ENCODE measurements at places on chromosomes 7 and 10.

GRCh38 chr7:74010407-74010806 is 17.6 kb upstream of the ELN start:
- no peak for DNase-seq

- DNase-seq, result no peak
These were observed 456.1 kb upstream of the FOXK1 start for GRCh38 chr7:4225881-4226523.

- no peak for DNase-seq
These were observed 189.9 kb upstream of the LYZL1 start for GRCh38 chr10:29099001-29099400.

GRCh38 chr7:134029-134428 is 58.3 kb upstream of the FAM20C start:
- no peak for DNase-seq

DNA sequence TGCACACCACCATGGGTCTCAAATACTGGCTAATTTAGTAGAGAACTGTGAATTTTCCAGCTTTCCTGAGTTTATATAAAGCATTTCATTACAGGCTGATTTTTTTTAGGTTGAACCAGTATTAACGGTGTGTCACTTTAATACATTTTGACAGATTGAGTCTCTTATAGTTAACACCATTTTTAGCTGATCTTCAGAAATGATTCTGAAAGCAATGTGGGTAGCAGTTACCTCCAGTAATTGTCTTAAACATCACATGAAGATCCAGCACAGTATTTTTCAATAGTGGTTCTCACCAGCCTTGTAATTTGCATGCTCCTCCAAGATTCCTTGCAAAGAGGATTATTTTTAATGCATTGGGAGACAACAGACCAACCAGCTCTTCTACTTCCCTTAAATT is 693.6 kb downstream of the PHTF2 start:
- DNase-seq, result no peak

- DNase-seq, result no peak
These were observed 248.1 kb downstream of the EMX2 start for GRCh38 chr10:117790621-117791020.

DNA sequence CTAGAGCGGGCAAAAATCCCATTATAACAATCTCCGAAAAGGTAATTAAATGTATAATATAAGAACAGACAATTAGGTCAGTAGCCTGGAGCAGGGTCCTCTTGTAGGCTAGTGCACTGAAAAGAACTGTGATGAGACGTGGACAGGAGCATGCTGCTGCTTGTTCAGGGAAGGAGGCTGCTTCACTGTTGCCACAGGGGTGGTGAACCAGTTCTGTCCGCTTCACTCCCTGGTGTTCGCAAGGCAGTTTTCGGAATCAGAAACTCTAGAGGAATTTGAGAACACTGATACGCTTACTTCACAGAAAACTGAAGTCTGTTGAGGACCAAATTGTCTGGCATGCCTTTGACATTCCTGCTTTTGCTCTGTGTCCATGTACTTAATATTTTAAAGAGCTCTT is 17.4 kb downstream of the ZNRF2 start:
- no peak for DNase-seq

GRCh38 chr7:134992626-134993179 is 6.4 kb downstream of the AGBL3 start:
- DNase-seq, result no peak

DNA sequence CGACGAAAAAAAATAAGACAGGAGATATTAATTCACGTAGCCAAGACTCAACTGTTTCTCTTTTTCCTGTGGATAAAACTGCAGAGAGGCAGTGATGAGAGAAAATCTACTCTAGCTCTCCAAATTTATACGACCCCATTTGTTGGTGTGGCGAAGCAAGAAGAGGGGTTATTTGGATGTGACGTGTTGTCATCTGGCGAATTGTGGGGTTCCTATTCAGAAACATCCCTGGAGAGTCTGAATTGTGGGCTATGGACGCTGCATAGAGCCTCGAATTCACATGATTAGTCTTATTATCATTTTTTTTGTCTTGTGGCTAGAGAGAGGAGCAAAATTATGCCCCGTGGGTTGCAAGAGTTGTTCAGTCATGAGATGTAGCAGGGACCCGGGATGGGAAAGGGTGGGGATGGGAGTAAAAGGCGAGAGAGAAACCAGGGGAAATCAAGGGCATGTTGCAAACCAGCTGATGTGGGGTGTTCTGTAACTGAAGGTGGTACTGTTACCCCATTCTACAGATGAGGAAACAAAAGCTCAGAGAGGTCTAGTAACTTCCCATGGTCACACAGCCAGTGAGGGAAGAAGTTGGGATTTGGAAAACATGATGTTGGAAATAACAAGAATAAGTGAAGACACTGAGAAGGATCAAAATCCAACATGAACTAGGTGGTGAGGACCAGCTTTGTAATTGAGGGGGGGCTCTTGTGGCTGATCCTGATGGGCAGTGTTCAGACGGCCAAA is 69.2 kb upstream of the SFMBT2 start:
- no peak for DNase-seq

DNA sequence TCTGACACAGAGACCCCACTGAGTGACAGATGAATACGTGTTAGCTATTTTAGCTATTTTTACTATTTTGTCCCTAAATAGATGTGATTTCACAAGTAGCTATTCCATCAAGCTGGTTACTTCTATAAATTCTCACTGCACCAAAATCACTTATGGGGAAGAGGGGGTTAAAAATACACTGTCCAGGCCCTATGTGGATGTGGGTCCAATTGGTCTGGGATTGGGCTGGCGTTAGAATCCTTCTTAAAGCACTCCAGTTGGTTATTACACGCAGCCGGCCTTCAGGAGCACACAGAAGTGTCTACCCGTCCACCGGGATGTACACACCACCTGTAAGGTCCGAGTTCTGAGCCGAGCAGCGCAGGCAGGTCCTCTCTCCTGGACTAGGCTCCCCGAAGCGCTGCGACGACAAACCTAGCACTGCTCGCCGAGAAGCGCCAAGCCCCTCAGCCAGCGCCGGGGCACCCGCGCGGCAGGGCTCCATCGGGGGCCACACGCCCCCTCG is 222.3 kb upstream of the MKLN1 start:
- DNase-seq, result no peak

- DNase-seq, result no peak
These were observed 1.5 kb upstream of the RALA start for GRCh38 chr7:39621784-39622411.

DNA sequence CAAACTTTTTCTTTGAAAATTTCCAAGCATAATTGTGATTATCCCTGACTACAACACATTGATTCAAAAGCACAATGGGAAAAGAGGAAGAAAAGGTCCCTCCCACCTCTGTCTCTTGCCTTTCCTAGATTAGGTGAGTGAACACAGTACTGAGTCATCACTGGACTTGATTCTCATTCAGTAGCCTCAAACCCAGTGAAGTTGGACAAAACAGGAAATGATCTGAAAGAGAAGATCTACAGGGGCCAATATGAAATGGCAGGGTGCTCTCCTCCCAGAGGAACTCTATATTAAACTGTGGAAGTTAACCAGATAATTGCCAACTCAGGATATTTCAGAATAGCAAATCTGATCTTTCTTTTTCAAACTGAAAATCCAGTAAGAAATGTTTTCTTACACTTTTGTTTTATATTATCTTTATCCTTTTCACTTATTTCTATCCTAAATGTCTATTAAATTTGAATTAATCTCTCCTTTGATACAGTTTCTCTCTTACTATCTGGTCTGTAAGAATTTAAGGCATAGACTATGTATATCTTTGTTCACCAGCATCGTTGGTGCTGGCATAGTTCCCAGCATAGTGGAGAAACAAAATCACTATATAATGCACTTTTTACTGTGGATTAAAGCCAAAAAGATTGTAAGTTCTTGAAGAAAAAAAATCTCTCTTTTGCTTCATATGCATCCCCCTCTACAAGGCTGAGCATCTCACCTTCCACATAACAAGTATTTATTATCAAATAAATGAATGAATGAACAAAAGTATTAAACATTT is 41.4 kb upstream of the IKZF1 start:
- DNase-seq, result no peak

- DNase-seq, result no peak
These were observed 322.7 kb downstream of the CRPPA start for GRCh38 chr7:16098585-16099179.

DNA sequence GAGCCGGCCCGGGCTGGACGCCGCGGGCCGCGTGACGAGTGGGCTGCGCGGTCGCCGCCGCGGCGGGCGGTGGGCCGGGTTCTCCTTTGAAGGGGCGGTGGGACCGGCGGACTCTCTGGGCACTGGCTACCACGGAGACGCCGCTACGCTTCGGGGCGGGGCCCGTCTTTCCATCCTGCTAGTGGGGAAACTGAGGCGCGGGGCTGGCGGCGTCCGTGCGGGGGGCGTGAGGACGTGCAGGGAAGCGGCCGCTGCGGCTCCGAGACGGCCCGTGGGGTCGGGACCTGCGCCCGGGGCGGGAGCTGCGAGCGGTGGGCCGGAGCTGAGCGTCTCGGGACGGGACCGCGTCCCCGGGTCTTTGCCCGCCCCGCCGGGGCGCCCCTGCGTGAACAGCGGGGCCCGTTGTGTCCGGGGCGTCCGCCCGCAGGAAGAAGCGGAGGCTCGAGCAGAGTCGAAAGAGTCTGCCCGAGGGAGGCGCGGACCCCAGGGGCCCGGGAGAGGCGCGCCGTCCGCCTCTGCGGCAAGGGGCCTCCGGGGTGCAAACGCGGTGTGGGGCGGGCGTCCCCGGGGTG is 548 bp upstream of the BNIP3 start:
- no peak for DNase-seq

DNA sequence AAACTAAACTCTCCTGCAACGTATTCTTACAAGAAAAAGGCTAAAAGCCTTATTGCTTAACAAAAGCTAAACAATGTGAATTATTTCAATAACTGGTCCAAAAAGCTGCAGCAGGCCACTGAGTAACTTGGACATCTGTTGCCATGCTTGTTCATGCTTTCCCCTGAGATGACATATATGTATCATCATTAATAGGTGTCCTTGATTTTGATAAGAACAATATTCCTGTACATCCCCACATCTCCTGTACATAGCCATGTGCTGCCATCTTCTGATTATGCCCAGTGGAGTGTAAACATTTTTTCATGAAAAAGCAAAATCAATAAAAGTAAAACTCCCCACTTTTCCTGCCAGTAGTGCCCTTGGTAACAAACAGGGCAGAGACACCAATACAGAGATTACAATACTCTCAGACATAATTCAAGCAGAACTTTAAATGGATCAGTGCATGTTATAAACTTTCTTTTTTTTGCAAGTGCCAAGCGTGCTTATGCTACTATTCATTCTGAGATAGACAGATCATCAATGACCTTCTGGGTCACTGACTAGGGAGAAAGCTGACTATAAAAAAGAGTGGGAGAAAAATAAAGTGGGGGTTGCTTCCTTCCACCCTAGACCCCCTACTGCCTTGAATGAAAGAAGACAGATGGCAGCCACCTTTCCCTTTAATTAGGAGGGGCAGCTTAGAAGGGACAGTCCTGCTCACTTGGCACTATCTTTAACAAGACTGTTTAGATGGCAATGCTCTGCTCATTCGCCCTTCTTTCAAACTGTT is 205.5 kb upstream of the KLF14 start:
- no peak for DNase-seq

- DNase-seq, result no peak
These were observed 105.8 kb downstream of the TRRAP start for GRCh38 chr7:98984126-98984525.

DNA sequence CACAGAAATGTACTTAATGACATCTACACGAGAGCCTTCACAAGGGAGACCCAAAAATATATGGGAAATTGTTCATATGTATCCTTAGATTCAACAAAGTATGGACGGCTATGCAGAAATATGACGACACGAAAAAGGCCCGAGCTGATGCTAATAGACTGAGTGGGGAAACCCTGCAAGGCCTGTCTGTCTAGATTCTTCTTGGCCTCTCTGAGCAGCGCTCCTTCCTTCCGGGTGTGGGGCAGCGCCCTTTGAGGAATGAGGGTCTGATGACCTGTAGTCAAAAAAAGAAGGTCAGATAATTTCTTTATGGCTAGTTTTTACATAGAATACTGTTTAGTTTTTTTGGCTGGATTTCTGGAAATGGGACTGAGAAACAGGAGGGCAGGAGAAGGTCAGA is 192.8 kb upstream of the AKR1E2 start:
- DNase-seq, result no peak

DNA sequence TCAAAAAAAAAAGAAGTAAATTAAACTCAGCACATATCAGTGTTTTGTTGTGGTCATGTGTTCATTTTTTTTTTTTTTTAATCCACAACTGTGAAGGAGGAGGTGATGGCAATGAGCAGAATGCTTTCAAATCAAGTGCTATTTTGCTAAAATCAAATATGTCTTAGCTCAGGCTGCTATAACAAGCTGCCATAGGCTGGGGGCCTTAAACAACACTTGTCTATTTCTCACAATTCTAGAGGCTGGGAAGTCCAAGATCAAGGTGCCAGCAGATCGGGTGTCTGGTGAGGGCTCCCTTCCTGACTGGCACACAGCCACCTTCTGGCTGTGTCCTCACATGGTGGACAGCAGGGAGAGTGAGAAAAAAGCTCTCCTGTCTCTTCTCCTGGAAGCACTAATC is 203.9 kb downstream of the FAM107B start:
- DNase-seq, result no peak

DNA sequence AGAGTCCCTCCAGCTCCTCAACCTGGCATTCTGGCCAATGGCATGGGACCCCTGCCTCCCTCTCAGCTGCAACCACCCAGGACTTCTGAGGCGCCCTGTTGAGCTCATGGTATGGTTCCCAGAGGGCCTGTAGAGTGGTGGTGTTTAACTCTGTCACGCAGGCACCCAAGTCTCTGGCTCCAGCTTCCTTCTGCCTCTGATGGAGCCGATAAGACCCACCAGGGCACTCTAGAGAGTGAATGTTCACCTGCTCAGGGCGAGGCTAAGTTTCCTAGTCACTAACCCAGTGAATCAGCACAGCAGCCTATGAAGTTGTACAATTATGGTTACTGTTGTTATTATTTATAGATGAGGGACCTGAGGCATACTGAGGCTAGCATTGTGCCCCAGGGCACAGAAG is 120.4 kb downstream of the ZMIZ1 start:
- no peak for DNase-seq

GRCh38 chr10:121838149-121838548 is 89.7 kb downstream of the ATE1 start:
- DNase-seq, result no peak

DNA sequence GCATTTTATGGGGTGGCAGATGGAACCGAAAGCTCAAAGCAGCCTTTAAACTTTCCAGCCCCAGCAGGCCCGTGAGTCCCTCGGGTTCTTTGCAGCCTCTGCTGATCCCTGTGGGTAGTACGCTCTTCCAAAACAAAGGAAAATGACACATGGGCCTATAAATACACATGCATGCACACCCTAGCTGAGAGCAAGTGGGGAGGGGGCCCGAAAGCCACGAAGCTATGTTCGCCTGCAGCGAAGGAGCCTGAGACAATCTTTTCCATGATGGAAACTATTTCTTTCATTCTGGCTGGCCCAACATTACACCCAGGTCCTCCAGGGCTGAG is 32.2 kb downstream of the CALML5 start:
- DNase-seq, result no peak

- no peak for DNase-seq
These were observed 81.0 kb downstream of the MKI67 start for GRCh38 chr10:128044961-128045832.

GRCh38 chr7:48741545-48741944 is 182.8 kb upstream of the CDC14C start:
- DNase-seq, result no peak

GRCh38 chr7:148230296-148230695 is 360.3 kb upstream of the C7orf33 start:
- no peak for DNase-seq

GRCh38 chr7:47225387-47226131 is 356.4 kb downstream of the TNS3 start:
- DNase-seq, result no peak

GRCh38 chr7:7524121-7524520 is 11.6 kb downstream of the COL28A1 start:
- no peak for DNase-seq

GRCh38 chr7:118870187-118870586 is 645.7 kb downstream of the ANKRD7 start:
- DNase-seq, result no peak

All from esophagus squamous epithelium (tissue), 5 donors.